ENCODE measurements at places on chromosomes 7 and 10.

DNA sequence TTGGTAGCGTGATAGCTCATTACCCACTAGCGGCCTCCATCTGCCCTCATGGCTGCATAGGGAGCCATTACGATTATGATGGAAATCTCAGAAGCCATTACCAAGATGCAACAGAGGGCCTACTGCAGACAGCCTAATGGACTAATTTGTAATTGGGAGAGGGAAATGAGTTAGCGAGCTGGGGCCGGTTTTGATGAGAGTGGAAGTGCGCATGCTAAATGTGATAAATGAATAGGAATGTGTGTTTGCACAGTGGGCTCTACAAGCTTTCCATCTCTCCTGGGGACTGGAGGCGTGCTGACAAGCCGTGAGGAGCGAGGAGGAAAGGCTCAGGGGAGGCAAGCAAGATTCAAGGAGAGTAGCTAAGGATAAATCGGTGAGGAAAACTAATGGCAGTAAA, 644.5 kb upstream of the GALNT17 start:
- DNase-seq = no peak

DNA sequence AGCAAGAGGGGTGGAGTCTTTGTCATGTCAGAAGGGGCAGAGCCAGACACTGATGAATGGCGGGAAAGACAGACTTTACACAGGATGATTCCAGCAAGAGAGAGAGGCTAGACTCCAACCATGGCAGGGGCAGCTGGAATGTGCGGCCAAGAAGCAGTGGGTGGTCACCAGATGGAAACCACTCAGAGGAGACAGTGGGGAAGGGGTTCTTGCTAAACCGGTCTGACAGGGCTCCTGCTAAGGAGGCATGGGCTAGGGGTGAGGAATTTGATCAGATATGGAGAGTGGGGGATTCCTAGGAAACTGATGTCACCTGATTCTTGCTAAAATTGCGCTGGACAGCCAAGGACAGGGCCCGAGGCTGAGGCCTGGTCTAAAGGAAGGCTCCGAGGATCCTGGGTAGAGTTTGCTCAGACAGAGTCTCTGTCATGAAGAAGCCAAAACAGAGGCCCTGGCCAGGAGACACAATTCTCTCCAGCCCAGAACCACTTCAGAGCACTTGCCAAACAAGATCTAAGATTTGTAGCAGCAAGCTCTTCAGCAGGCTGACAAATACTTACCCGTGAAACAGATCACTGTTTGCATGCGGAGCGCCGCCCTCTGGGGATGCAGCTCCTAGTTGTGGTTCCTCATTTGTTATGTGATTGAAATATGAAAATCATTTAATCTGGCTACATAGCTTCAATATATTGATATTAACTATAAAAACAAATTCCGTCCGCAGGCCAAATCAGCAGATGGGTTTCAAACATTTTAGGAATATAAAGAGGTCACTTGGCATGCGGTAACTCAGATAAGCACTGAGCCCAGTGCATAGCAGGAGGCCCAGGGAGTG, 377.0 kb downstream of the TCERG1L start:
- no peak for DNase-seq

GRCh38 chr7:19969859-19970493, 196.6 kb upstream of the TMEM196 start:
- no peak for DNase-seq

DNA sequence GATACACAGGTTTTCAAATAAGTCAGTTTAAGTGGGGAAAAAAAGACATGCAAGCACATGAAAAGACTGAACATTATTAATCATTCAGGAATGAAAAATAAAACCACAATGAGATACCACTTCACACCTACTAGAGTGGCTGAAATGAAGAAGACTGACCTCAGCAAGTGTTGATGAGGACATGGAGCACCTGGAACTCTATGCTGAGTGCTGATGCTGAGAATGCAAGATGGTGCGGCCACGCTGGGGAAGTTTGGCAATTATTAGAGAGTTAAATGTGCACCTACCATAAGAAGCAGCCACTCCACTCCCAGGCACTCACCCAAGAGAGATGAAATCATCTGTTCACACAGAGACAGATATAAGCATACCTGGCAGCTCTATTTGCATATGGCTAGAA, 32.9 kb upstream of the ELFN1 start:
- no peak for DNase-seq

- DNase-seq = no peak
These were observed 2.4 kb upstream of the CNOT4 start for GRCh38 chr7:135512135-135512887.

Measured in activated CD4-positive, alpha-beta T cell treated with anti-CD3 and anti-CD28 coated beads for 24 hours (primary cell).